MG63 (cell line): ENCODE measurements at places on chromosomes 11 and 22. TPM values are rescaled to one million over a fixed set of nuclear protein-coding genes. Genes with fewer than 3 reads are reported as not detected.

Gene GGT1
- 2.2 TPM in 1 of 2 replicates, not detected in the other for total RNA-seq

Gene CNTN5
- total RNA-seq, result 0.96 and 1.5 TPM in 2 replicates

Gene SCN4B
- 0.23 and 0.35 TPM in 2 replicates for total RNA-seq

Gene KCNJ1
- total RNA-seq, result not detected in 2 replicates

Gene RASSF10
- total RNA-seq, result not detected in 2 replicates

Gene INS
- not detected in 2 replicates for total RNA-seq

Gene CASP12
- not detected in 2 replicates for total RNA-seq

Gene SYCE3
- not detected in 2 replicates for total RNA-seq

Gene ZNF202
- 10.0 and 21.2 TPM in 2 replicates for total RNA-seq

Gene ARHGAP8
- not detected in 2 replicates for total RNA-seq

Gene LRRC56
- total RNA-seq, result 0.63 TPM in 1 of 2 replicates, not detected in the other

Gene SF3A1
- total RNA-seq, result 6.9 and 19.5 TPM in 2 replicates

Gene OSBP
- 19.1 and 23.8 TPM in 2 replicates for total RNA-seq
